Activated CD4-positive, alpha-beta T cell treated with anti-CD3 and anti-CD28 coated beads for 4 hours (primary cell): ENCODE measurements at places on chromosomes 2 and 18.

DNA sequence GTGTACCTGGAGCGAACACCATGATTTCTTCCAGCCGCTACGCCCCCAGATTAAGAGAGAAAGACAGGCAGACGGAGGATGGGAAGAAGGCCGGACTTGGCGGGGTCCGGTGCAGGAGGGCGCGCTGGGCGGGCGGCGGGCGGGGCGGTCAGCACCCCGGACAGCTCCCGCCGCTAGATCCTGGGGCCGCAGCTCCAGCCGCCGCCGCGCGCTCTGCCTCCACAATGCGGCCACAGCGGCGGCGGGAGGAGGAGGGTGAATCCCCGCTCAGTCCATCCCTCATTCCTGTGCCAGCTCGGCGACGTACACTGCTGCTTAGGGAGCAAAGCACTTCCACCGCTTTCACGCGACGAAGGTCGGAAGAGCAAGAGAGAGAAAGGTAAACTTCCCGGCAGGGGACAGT is at the start of gene AKAIN1:
AKAIN1 (minus strand) TSS at position 226 of the 403 bp plus-strand sequence; CDS start at position 22, 204 bp downstream.
- no peak for DNase-seq

GRCh38 chr2:188360485-188361263 is 69.0 kb downstream of the GULP1 start:
- no peak for DNase-seq

DNA sequence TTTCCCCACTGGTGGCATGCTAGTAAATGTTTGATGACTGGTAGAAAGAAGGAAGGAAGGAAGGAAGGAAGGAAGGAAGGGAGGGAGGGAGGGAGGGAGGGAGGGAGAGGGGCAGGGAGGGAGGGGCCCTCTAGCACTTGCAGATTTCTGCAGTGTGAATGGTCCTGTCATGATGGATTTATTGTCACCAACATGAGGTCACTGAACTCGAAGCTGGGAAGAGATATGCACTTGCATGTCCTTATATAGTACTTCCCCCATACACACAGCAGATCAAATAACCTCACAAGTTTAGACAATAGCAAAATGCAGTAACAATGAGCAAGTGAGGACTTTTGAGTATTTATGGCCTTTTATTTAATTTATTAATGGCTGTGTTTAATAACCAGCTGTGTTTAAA is 44.5 kb upstream of the CXCR4 start:
- no peak for DNase-seq

GRCh38 chr2:230505162-230505561 is 89.2 kb downstream of the SP100 start:
- DNase-seq: no peak

DNA sequence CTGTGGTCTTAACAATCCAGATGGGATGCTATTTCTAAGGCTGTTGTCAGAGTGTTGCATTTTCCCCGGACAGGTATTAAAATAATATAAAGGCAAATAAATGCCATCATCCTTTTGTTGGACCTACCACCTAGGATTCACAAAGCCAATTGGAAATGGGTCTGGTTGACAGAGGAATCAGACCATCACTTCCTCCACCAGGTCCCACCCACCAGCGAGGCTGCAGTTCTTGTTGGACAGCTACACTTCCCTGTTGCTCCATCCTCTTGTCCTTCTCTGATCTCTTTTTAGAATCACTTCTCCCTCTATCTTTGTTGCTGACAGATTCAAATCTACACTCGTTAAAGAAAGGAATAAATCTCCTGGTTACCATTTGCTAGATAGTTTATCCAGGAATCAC is 1.1 kb downstream of the TMEM169 start:
- no peak for DNase-seq

GRCh38 chr2:99688699-99689098 is 198.9 kb upstream of the REV1 start:
- no peak for DNase-seq

- DNase-seq: no peak
These were observed 128.5 kb upstream of the RAB12 start for GRCh38 chr18:8480506-8481328.
